ENCODE measurements at places on chromosomes 1 and 21.

- DNase-seq = no peak
Measured at GRCh38 chr1:112946683-112947082, 9.3 kb downstream of the SLC16A1 start.

GRCh38 chr1:213327017-213327667 lies 276.1 kb downstream of the RPS6KC1 start:
- no peak for DNase-seq

GRCh38 chr1:1179346-1179982 lies 5.8 kb downstream of the TTLL10 start:
- DNase-seq = no peak

DNA sequence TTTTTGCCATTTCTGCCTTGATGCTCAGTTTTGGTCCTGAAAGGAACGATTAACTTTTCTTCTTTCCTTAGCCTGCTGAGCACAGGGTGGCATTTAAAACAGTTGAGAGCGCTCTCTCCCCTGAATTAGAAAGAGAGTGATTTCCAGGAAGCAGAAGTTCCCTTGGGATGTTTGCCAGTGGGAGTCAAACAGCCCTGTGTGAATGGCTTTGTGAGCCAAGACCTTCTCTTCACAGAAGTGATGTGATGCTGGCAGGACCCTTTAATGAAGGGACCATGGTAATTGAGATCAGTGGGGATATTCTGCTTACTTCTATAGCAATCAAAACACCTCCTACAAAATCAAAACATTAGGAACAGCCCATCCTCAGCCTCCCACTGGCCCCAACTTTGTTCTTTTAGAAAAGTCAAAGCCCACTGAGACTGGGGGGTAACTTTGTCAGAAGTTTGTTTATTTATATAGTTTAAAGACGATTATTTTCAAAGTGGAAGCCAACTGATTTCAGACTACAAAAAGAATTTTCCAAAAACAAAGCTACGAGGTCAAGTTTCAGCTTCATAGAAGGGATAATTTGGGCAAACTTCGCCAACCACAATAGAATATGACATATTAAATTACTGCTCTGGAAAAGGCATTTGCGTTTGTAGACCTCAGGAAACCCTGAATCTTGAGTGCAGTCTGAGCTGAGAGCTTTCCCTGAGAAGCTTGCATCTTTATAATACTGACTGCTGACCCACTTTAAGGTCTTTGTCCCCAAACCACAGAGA lies 122.7 kb downstream of the GABPA start:
- no peak for DNase-seq

All from stimulated activated CD8-positive, alpha-beta memory T cell treated with anti-CD3 and anti-CD28 coated beads, Interleukin-4, amount 100 ng/mL, for 1 hour (primary cell).